Stimulated activated CD8-positive, alpha-beta memory T cell treated with anti-CD3 and anti-CD28 coated beads, Interleukin-4, amount 100 ng/mL, for 4 hours (primary cell): ENCODE measurements at places on chromosomes 2 and 18.

- DNase-seq: no peak
These were observed 356.7 kb upstream of the LYPD1 start for GRCh38 chr2:133026536-133027177.

- no peak for DNase-seq
These were observed 276.5 kb upstream of the MGAT5 start for GRCh38 chr2:133977405-133977804.

GRCh38 chr2:172227719-172228118, 125.0 kb upstream of the DLX2 start:
- DNase-seq: no peak

DNA sequence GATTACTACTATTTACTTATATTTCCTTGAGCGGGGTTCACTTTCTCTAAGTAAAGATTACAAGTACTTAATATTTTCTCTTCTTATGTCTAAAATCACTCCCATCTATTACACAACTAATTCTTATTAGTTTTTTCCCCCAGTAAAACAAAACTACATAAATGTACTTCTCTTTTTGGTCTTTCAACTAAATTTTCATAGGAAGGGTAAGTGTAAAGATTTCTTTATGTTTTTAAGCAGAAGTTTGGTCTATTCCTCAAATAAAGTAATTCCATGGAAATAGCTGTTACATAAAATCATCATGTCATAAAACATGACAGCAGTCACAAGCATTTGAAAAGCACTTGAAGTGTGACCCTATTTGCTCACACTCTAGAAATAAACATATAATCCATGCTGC, 249.0 kb downstream of the ZEB2 start:
- no peak for DNase-seq

DNA sequence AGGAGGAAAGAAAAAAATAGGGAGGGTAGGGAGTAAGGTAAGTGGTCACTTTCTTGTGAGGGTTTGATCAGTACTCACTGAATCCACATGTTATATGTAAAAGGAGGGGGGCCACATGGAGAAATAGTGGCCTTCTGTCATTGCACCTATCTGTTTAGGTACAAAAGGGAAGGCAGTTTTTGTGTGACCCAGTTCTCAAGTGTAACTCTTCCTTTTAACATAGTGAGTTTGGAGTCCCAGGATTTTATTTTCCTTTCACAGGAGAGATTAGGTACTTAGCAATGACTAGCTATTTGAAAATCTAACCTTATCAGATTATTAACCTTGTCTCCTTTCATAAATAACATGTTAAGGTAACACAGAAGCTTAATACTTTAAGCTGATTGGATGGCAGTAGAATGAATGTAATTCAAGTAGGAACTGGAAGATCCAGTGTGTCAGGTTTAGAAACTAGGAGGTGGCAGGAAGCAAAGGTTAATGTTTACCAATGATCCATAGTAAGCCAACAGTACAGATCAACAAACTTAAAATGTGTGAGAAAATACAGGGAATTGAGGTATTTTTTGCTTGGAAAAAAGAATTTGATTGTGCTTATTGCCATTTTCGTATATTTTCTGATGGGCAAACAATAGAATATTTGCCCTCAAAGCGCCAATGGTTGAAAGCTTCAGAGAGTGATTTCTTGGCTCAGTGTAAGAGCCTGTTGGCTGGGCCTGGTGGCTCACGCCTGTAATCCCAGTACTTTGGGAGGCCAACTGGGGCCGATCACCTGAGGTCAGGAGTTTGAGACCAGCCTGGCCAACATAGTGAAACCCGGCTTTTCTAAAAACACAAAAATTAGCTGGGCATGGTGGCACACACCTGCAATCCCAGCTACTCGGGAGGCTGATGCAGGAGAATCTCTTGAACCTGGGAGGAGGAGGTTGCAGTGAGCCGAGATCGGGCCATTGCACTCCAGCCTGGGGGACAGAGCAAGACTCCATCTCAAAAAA, 11.3 kb downstream of the HNMT start:
- no peak for DNase-seq

DNA sequence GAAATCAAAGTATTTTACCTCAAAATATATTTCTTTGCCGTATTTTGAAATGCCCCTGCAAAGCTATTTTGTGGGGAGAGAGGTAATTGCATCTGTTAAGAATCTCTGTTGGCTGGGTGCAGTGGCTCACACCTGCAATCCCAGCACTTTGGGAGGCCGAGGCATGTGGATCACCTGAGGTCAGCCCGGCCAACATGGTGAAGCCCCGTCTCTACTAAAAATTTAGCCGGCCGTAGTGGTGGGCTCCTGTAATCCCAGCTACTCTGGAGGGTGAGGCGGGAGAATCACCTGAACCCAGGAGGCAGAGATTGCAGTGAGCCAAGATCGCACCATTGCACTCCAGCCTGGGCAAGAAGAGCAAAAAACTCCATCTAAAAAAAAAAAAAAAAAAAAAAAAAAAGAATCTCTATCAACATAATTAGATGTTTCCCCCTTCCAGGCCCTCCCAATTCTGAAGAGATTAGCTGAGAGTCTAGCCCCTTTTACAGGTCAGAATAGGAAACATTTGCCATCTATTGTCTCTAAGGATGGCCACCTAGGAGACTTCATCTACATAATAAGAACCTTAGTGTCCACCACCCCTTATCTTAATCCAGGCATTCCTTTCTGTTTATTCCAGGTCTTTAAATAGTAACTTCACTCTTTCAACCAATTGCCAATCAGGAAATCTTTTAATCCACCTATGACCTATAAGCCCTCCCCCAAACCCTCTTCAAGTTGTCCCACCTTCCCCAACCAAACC, 3.5 kb upstream of the TRAPPC8 start:
- no peak for DNase-seq

DNA sequence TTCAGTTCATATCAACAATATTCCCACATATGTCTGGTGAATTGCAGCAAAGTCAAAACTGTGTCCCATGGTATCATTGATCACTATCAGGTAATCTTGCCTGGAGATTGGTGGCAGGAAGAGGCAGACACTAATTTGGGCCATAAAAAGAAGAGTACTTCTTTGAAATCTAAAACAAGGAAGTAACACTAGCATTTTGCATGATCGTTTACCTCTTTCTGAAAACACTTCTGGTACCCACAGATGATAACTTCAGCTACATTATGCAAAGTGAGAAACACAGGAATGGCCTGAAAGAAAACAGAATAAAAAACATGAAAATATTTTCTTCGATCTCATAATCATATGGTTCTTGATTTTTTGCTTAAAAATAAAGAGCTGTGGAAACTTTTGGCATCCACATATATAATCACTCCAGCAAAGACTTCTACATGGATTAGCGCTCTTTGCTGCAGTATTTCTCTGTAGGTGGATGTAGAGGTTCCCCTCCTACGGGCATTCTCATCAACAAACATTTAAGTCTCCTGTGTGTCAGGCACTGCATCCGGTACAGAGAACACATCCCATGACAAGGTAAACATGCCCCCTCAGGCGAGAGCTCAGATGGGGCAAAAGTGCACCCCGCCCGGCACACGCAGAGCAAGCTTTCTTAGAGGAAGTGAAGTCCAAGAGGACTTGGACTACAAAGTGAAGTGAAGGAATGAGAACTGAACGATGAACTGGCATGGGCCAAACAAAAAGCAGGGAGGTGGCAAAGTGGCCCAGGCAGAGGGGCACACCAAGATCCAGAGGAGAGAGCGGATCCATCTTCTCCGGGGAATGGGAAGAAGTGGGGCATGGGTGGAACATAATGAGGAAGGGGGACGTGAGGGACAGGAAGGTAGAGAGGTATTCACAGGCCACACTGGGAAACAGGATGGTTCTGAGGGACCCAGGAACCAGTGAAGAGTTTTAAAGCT, 68.0 kb upstream of the RIOK3 start:
- DNase-seq: no peak

- DNase-seq: no peak
These were observed 67.4 kb downstream of the RNF152 start for GRCh38 chr18:61825386-61825785.

DNA sequence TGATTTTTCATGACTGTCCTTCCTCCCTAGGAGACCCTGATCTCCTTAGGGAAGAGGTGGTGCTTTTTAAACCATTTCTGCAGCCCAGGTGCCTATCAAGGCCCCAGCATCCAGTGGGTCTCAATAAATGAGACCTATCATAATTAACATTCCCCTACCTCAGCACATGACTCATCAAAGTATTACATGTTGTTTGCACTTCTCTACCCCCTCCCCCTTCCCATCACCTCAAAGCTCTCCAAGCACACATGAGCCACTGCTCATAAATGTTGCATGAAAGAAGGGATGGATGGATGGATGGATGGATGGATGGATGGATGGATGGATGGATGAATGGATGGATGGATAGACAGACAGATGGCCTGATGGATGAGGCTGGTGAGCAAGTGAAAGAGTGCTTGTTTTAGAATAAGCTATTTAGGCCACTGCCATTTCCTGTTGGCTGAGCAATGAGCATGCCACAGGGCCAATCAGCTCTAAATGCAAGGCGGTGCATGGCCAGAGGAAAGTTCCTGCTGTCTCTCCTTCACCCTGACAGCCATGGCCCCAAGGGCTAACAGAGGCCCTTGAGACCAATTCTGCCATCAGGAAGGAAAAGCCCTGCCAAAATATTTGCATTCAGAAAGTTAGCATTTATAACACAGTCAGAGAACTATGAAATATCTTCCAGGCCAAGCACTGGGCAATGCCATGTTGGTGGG, 20.9 kb upstream of the STEAP3 start:
- no peak for DNase-seq

DNA sequence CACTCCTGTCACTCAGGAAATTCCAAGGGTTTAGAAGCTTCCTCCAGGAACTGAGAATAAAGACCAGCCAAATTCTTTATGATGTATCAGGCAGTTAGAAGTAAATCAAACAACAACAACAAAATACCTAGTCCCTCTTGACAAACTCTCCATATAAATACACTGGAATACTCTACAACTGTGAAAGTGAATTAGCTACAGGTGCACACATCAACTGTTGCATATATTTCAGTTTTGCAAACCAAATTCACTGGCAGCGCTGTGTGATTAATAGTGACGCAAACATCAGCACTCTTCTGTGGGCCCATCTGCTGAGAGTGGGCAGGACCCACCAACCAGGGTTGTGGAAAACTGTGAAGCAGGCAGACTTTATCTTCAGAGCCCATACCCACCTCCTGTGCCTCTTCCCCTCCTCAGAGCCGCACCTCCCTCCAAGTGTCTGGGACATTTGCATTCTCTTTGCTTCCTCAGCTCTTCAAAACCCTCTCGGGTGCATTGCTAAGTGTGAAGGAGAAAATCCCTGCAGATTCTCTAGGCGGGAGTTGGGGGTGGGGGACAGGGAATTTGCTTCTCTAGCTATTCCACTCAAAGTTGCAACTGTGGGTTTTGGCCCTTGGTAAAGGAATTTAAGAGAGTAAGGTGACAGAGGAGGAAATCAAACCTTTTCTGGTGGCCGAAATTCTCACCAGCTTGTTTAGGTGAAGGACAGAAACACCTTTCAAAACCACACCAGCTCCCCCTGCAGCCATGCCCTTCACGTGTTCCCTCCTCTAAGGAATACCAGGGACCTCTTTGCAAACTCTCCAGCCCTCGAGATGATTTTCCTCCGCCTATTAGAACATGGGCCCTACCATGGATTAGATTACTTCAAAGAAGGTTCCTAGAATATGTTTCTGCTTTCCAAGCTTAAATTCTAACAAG, 119.3 kb downstream of the MRO start:
- DNase-seq: no peak

GRCh38 chr2:44680983-44681531, 260.4 kb upstream of the SIX3 start:
- no peak for DNase-seq

DNA sequence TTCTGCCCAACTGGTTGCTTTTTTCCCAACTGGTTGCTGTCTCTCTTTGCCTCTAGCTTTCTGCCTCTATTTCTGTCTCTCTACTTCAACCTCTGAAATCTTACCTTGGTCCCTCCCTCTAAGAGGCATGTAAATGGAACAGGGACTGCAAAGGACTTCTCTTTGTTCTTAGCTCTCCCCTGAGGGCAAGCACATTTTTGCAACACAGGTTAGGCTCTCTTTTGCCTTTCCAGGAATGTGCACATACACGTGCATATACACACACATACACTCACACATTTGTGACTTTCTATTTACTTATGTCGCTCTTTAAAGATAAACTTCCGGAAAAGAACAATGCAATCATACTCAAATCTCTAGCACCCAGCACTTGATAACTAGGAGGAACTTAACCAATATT, 262.6 kb upstream of the DDX18 start:
- DNase-seq: no peak

- no peak for DNase-seq
These were observed 2.5 kb downstream of the CRIM1 start for GRCh38 chr2:36357847-36358659.

DNA sequence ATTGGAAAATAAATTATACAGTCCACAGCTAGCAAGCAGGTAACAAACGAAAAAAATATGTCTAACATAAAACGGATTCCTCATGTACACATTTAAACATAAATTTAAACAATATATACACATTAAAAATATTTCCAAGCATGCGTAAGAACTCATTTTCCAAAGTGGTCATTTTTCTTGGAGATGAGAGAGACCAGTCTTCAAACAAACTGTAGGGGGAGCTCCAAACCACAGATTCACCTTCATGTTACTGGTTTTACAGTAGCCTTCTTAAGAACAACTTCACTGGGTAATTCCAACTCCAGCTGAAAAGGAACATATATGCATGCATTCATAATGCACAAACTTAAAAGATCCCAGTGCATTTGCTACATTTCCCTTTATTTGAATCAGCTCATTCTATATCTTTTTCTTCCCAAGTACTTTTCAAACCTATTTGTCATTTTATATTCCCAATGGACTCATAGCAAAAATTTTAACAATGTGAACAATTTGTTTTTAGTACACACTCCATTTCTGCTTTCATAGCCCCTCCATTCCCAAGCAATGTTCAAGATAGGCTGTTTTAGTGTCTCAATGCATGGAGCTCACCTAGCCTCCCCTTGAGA, 4.7 kb upstream of the STAMBP start:
- DNase-seq: no peak

GRCh38 chr2:240551811-240552210, 6.0 kb downstream of the ANKMY1 start:
- DNase-seq: no peak

GRCh38 chr2:172412984-172413492, 14.3 kb upstream of the ITGA6 start:
- DNase-seq: no peak

- no peak for DNase-seq
These were observed 143.0 kb downstream of the NUP35 start for GRCh38 chr2:183267148-183267827.

- DNase-seq: no peak
These were observed 153.3 kb downstream of the RAPGEF4 start for GRCh38 chr2:172888714-172889669.

DNA sequence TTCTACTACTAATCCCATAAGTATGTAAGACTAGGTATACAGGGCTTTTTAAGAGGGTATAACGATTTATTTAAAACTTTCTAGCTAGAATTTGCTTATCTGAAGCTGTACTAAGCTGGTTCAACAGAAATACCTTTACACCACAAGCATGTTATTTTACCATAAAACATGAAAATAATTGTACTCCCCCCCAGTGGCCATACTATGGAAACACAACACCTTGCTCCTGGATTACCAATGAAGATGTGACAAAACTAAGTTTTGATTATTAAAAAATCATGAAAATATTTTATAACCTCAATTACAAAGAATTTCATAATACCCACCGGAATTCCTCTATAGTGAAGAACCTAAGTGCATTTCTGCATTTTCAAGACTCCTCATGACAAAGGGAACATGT, 27.3 kb downstream of the LPIN2 start:
- no peak for DNase-seq

- no peak for DNase-seq
These were observed 230.8 kb downstream of the CELF4 start for GRCh38 chr18:37334631-37335408.

GRCh38 chr2:127768775-127769479, 42.0 kb downstream of the WDR33 start:
- DNase-seq: no peak

- DNase-seq: no peak
These were observed 103.4 kb downstream of the WDPCP start for GRCh38 chr2:63484901-63485300.
